ENCODE measurements at places on chromosomes 3 and 15.

DNA sequence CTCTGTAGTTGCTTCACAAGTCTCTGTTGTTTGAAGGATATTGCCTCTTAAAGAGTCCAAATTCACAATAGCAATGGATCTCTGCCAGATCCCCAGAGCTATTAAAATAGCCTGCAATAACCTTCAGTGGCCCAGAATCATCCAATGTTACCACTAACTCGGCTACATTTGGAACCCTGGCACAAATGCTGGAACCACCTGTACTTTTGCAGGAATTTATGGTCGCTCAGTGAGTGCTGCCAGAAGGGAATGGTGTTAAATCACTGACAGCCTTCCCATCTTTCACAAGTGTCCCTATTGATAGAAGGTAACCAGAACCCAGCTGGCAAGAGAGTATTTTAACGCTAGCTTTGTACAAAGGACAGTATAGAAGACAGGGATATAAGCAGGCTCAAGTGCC lies 298.8 kb upstream of the PLSCR5 start:
- DNase-seq = no peak

GRCh38 chr3:77160931-77161497 lies 121.1 kb downstream of the ROBO2 start:
- no peak for DNase-seq

GRCh38 chr3:183428447-183429211 lies at the start of gene MCF2L2:
Gene MCF2L2 (minus strand): TSS chr3:183428619. CDS start chr3:183427977, 642 bp downstream.
- DNase-seq = peak; percentile 87

- no peak for DNase-seq
These were observed 5.2 kb downstream of the MEIS2 start for GRCh38 chr15:37094915-37095711.

- no peak for DNase-seq
These were observed 1.1 kb upstream of the SS18L2 start for GRCh38 chr3:42589382-42590109.

- DNase-seq = no peak
These were observed 149.8 kb downstream of the SQOR start for GRCh38 chr15:45784656-45785055.

DNA sequence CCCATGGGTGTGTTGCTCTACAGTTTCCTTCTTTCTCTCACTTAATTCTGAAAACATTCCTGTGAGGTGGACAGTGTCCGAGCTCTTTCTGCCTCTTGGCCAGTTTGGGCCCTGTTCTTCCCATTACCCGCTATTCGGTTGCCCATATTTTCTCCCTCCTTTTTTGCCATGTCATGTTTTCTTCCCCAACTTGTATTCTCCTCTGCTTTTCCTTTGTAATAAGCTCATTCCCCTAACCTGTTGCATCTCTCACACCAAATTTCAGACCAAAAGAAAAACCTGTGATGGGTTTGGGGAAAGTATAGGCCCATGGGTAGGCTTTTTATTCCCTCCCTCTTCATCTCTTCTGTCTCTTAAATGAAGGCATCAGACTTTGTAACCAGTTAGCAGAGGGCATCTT lies 30.5 kb downstream of the NKIRAS1 start:
- DNase-seq = no peak

GRCh38 chr3:104291437-104291851 lies 1075.3 kb upstream of the ALCAM start:
- no peak for DNase-seq

GRCh38 chr15:68057758-68058157 lies 3.6 kb downstream of the PIAS1 start:
- no peak for DNase-seq

- no peak for DNase-seq
These were observed 7.5 kb upstream of the MTHFS start for GRCh38 chr15:79904271-79904670.

- DNase-seq = no peak
These were observed 153.0 kb downstream of the CPNE4 start for GRCh38 chr3:131881777-131882176.

GRCh38 chr15:59197454-59197853 lies 9.2 kb upstream of the LDHAL6B start:
- no peak for DNase-seq

DNA sequence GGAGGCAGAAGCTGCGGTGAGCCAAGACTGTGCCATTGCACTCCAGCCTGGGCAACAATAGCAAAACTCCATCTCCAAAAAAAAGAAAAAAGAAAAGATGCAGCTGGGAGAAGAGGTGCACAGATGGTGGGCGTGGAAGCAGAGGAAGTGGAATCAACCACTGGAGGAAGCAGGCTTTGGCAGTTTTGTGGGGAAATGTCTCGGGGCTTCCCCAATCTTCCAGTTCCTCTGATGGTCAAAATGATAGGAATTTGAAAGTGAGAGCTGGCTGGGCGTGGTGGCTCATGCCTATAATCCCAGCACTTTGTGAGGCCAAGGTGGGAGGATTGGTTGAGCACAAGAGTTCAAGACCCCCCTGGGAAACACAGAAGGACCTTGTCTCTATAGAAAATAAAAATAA lies 48.1 kb upstream of the SMAD3 start:
- DNase-seq = no peak

GRCh38 chr15:100043692-100044091 lies 298.1 kb downstream of the ADAMTS17 start:
- no peak for DNase-seq

- no peak for DNase-seq
These were observed 50.8 kb upstream of the PRR23E start for GRCh38 chr3:127141921-127142730.

DNA sequence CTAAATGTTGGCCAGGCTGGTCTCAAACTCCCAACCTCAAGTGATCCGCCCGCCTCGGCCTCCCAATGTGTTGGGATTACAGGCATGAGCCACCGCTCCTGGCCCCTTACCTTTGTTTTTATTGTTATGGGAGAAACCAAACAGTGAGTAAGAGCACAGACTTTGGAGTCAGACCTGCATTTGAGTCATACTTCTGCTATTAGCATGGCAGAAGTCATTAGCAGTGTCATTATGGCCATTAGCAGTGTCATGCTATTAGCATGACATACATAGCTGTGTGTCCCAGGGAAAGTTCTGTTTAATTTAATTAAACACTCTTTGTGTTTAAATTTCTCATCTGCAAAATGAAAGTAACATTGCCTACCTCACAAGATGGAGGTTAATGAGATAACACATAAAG lies 54.8 kb downstream of the SQOR start:
- no peak for DNase-seq

GRCh38 chr3:170531657-170532335 lies 54.1 kb downstream of the SLC7A14 start:
- no peak for DNase-seq

DNA sequence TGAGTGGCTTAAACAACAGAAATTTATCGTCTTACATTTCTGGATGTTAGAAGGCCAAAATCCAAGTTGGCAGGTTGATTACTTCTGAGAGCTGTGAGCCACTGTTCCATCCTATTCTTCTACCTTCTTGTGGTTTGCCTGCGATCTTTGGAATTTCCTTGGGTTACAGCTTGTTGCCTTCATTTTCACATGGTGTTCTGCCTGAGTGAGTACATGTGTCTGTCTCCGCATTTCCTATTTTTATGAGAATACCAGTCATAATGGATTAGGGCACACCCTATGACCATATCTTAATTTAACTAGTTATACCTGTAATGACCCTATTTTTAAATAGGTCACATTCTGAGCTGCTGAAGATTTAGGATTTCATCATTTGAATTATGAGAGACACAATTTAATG lies 294.3 kb downstream of the CNTN4 start:
- DNase-seq = no peak

DNA sequence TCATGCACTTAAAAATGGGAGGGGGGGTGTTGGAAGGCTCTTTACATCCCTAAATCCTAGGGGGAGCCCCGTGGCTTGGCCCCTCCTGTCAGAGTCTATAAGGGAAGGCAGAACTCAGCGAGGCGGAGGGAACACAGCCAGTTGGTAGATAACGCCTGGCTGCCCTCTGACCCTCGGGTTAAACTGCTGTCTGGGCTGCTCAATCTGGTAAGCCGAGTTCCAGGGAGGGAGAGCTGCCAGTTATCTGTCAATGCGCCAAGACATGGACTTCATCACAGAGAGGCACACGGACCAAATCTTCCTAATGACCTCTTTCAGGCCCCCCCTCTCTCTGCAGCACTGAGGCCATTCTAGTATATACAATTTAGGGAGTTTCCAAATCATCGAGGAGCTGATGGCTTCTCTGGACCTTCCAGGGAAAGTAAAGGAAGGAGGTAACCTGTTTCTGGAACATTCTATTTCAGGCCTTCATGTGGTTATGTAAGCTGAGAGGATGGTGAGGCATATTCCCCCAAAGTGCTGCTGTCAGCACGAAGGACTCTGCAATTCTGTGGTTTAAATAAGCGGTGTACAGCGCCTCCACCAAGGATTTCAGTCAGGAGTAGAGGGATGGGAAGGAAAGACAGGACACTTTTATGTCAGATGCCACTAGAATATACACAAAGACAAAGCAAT lies 349.0 kb downstream of the MCTP2 start:
- no peak for DNase-seq

GRCh38 chr3:46049093-46049492 lies 21.8 kb upstream of the XCR1 start:
- no peak for DNase-seq

- no peak for DNase-seq
These were observed 577 bp downstream of the ZNF148 start for GRCh38 chr3:125374501-125374995.

GRCh38 chr3:194512895-194513601 lies 26.2 kb upstream of the ATP13A3 start:
- no peak for DNase-seq

DNA sequence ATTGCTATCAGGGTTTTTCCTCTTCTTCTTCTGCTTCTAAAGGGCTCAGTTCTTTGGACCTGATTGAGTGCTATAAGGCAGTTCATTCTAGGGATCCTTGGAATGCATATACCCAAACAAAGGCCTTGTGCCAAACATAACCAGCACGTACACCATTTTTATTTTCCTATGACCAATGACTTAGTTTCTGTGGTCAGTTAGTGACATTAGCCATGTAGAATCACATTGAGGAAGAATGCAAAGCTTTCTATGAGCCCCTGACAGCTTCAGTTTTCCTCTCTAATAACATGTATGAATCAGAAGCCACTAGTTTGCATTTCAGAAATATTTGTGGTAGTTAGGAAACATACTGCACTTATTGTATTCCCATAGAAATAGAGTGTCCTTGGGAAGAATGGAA lies 240.0 kb downstream of the THRB start:
- no peak for DNase-seq

GRCh38 chr3:111285694-111286093 lies 214.1 kb downstream of the NECTIN3 start:
- DNase-seq = no peak

DNA sequence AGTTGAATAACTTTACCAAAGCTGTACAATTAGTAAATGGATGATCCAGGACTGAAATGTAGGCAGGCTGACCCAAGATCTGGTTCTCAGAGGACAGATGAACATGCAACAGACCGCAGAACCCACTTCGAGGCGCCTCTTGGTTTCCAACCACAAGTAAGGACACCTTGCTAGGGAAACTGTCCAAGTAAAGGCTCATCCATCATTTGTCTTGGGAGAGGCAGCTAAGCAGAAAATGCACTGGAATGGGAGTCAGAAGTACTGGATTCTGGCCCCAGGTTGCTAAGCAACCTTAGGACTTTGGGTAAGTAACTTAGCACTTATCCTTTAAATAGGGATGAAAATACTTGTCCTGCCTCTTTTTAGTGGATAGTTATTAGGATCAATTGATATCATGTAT lies 366.3 kb upstream of the LRRC3B start:
- no peak for DNase-seq

- no peak for DNase-seq
These were observed 28.7 kb downstream of the CFAP100 start for GRCh38 chr3:126423191-126424038.

DNA sequence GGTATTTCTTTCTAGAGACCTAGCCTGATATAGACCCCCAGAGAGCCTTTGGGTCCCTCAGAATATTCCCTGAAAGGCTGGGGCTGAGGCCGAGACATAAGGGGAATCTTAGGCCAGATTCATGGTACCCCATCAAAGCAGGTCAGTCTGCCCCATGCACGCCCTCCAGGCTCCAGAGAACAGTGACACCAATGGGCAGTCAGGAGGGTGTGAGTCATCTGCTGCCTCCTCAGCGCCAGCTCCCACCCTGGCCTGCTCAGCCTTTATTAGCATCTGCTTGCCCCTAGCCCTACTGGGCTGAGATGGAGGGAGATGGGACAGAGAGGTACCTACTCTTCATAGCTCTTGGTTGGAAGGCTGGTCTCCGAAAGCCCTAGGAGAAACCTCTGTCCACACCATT lies 14.3 kb upstream of the CAMKV start:
- no peak for DNase-seq

DNA sequence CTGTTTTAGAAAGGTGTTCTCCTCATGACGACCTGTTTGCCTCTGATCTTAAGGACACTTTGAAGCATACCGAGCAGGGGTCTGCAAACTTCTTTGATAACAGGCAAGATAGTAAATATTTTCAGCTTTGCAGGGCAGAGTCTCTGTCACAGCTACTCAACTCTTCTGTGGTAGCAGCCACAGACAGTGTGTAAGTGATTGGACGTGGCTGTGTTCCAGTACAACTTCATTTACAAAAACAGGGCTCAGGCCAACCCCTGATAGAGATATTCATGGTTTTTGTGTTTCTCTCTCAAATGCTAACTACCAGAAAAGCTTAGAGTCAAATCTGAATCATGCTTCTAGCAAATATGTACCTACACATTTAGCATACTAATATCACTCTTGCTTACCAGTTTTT lies 51.5 kb downstream of the TGFBR2 start:
- no peak for DNase-seq

- DNase-seq = no peak
These were observed 33.5 kb upstream of the PDE8A start for GRCh38 chr15:84947947-84948830.

DNA sequence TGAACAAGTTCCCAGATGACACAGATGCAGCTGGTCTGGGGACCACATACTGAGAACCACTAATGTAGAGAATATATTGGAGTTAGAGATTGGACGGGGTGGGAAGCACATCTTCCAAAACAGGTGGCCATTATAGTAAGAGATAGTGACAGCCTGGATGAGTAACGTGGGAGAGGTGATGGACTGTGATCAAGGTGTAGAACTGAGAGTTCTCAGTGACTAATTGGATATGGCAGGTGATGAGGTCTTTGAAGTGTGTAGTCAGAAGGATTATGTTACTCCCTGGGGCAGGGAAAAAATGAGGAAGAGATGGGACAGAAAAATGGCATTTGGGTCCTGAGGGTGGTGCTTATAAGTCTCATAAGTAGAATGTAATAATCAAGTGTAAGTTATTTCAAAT lies 66.6 kb downstream of the KCNMB2 start:
- no peak for DNase-seq

GRCh38 chr15:39625856-39626255 lies 45.0 kb downstream of the THBS1 start:
- DNase-seq = no peak

- DNase-seq = no peak
These were observed 45.6 kb downstream of the TLE3 start for GRCh38 chr15:70051948-70052633.

- DNase-seq = no peak
These were observed 368.6 kb upstream of the C2CD4B start for GRCh38 chr15:62533687-62534086.

DNA sequence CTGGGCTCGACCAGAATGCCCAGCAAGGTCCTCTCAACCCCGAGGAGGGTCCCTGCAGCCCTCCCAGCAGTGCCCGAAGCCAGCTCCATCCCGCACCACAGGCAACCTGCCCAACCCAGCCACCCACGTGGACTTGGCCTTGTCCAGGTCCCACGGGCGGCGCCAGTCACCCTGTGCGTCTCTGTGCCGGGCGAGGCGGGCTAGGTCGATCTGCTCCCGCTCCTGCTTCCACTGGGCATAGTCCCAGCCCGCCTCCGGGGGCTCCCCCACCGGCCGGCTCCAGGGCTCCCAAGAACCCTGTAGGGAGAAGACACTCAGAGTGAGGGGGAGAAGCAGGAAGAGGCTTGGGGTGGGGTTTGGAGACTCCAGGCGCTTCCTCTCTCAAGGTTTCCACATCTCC lies 3.1 kb downstream of the CCDC9B start:
- DNase-seq = no peak
